Activated T-helper 1 cell treated with anti-CD3 and anti-CD28 coated beads, Interleukin-2, amount 50 U/mL, for 16 hours (primary cell): ENCODE measurements at places on chromosomes 7 and 10.

GRCh38 chr10:131870411-131870810 is 30.4 kb upstream of the PPP2R2D start:
- DNase-seq, result no peak

- DNase-seq, result no peak
Observed at GRCh38 chr7:138116141-138116540, 39.9 kb downstream of the AKR1D1 start.

DNA sequence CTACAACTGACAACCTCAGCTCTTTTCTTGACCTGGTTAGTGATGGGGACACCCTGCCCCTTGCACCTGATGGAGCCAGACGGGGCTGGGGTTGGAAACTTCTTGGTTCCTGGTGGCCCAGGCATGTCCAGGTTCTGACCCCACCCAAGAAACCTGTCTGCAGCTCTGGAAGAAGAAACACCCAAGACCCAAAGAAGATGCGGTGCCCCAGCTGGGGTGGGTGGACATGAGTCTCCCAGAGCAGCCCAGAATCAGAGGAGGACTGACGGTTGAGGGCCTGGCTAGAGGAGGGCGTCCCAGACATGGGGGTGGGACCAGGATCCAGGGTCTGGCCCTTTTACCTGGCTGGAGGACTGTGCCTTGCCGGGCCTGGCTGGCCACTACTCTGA is 202.4 kb downstream of the GLRX3 start:
- no peak for DNase-seq

GRCh38 chr7:6106140-6106904 is 75.1 kb downstream of the ANKRD61 start:
- DNase-seq, result no peak
